NCI-H526 (cell line): ENCODE measurements at places on chromosomes 7 and 10.

GRCh38 chr7:103630318-103630717 is 184.3 kb upstream of the SLC26A5 start:
- DNase-seq = no peak

DNA sequence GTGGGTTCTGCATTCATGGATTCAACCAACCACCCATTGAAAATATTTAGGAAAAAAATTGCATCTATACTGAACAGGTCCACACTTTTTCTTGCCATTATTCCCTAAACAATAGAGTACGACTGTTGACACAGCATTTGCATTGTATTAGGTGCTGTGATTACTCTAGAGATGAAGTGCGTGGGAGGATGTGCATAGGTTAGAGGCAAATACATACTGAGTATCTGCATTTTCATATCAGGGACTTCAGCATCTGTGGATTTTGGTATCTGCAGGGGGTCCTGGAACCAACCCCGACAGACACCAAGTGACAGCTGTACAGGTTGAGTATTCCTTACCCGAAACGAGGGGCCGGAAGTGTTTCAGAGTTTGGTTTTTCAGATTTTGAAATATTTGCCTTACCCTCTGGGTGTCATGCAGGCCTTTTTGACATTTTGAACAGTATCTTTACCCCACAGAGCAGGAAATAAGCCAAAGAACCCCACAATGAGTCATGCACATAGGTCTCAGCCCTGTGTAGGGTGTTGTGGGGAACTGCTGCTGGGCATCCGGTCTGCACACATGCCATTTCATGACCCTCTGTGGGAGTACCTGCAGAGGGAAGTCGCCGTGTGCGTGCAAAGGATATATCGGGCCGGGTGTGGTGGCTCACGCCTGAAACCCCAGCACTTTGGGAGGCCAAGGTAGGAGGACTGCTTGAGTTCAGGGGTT is 14.5 kb downstream of the NUDT5 start:
- DNase-seq = no peak

DNA sequence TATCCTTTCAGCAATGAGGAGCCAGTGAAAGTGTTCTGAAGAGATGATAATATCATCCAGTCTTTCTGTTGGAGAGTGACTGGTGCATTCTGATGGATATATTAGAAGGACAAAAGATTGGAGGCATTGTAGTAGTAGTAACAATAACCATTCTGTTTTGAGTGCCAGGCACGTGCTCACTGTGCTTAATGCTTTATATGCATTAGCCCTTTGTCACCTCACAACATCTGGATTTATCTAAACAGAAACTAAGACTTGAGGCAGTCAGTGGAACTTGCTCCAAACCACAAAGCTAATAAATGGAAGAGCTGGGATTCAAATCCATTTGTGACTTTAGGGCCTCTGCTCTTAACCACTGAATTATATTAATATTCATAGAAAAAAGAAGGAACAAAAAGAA is 84.5 kb upstream of the OIT3 start:
- no peak for DNase-seq

- no peak for DNase-seq
Measured at GRCh38 chr10:73113551-73113950, 3.3 kb downstream of the NUDT13 start.

DNA sequence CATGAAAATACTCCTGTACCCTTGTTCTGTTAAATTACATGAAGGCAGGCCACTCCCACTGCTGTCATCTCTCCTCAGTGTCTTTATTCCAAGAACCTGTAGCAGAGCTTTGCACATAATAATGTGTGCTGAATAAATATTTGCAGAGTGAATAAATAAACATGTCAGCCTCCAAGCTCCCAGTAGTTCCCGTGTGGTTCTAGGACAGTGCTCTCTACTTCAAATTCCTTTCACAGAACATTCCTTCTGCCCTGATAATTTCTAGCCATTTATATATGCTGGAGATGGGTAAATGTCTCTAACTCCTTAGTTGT is 20.3 kb upstream of the HYAL4 start:
- peak; percentile 49 for DNase-seq

GRCh38 chr7:131346885-131347592 is 19.4 kb downstream of the MKLN1 start:
- DNase-seq = no peak

- no peak for DNase-seq
Measured at GRCh38 chr7:68393051-68393450, 1205.2 kb upstream of the AUTS2 start.

DNA sequence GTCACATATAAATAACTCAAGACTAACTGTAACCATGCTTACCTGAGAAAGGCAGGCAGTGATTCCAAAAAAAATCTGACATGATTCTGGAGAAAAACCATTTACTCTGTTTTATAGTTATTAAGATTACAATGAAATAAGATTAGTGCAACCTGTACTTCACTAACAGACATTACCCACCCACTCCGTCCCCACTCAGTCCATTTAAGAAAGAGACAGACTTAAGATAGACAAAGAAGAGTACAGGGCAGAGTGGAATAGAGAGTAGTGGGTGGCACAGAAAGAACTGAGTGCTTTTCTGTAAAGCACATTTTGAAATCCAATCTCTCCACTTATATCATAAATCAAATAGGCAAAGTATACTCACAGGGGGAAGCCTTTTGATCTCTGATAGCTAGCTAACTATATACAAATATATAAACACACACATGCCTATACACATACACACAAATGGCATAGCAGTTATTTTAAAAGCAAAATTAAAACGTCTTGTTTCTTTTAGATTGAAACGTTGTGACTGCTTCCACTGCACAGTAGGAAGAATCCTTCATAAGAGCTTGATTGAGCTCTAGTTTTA is 11.9 kb downstream of the PAXIP1 start:
- no peak for DNase-seq

- peak; percentile 47 for DNase-seq
Measured at GRCh38 chr7:79282070-79282694, 171.3 kb downstream of the MAGI2 start.

GRCh38 chr10:23106331-23107072 is 11.1 kb downstream of the MSRB2 start:
- DNase-seq = no peak

DNA sequence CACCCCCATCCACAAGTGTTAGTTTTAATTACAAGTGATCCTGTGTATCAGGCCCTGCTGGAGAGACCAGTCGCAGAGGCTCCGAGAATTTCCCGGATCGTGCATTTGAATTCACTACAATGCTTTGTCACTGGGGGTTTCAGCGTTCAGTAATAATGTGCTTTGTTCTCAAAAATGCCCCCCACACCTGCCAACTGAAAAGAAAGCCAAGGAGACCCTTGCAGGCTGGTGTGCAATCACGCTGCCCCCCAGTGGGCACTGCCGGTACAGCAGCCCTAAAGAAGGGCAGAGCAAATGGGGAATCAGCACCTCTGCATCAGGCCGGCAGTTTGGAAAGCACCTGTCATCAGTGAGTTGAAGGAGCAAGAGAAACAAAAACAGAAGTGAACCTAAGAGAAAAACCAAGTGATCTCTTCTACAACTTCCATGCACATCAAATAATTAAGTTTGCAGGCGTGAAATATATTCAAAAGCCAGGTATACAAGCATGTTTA is 177.6 kb downstream of the PARD3 start:
- peak; percentile 91 for DNase-seq

DNA sequence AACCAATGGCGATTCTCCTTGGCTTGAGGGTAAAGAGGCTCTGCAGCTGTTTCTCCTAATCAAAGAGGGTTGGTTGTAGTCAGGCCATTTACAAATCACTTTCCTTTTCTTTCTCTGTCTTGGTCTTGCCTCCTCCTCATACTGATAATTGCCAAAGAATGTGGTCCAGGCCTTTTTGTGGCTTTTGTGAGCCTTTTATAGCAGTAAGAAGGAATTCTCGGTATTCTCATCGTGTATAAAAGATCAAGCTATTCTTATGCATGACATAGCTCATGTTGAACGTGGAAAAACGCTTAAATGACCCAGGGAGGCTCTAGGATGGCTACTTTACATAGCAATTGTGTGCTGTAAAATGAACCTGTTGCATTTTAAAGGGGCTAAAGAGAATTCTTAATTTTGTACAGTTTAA is 62.6 kb downstream of the RBM20 start:
- no peak for DNase-seq
